Mammary epithelial cell (primary cell): ENCODE measurements at places on chromosomes 3 and 15. TPM values are rescaled to one million over a fixed set of nuclear protein-coding genes. Genes with fewer than 3 reads are reported as not detected.

Gene HGD
- total RNA-seq: 0.50 TPM

Gene MNS1
- total RNA-seq: under 0.01 TPM

Gene CAPN7
- 46.0 TPM for total RNA-seq

Gene CILP
- not detected in 2 replicates for total RNA-seq

Gene MYRIP
- total RNA-seq: 0.17 TPM

Gene LRRC49
- total RNA-seq: 21.2 and 27.0 TPM in 2 replicates

Gene FBXW12
- not detected in 2 replicates for total RNA-seq

Gene KY
- not detected in 2 replicates for total RNA-seq

Gene PDHB
- total RNA-seq: 44.9 and 46.1 TPM in 2 replicates

Gene MOBP
- not detected in 2 replicates for total RNA-seq

Gene GAP43
- total RNA-seq: not detected

Gene CADM2
- not detected in 2 replicates for total RNA-seq

Gene CHRD
- total RNA-seq: not detected in 2 replicates

Gene RASGRF1
- 0.33 TPM for total RNA-seq

Gene SLC12A1
- not detected in 2 replicates for total RNA-seq

Gene WDR93
- total RNA-seq: not detected in 2 replicates

Gene TRPC1
- total RNA-seq: 26.8 TPM

Gene NR2E3
- 0.17 TPM for total RNA-seq

Gene MORF4L1
- total RNA-seq: 275 and 276 TPM in 2 replicates

Gene CCRL2
- total RNA-seq: not detected in 2 replicates

Gene PATL2
- total RNA-seq: 0.43 TPM in 1 of 2 replicates, not detected in the other

Gene KIF7
- 10.2 TPM for total RNA-seq

Gene TJP1
- total RNA-seq: 109 and 168 TPM in 2 replicates

Gene RHCG
- 2.5 TPM for total RNA-seq
